Activated T-helper 17 cell treated with anti-CD3 and anti-CD28 coated beads, Interleukin-2, amount 50 U/mL, for 72 hours (primary cell): ENCODE measurements at places on chromosomes 1 and 21.

- ATAC-seq, result no peak
These were observed 29.2 kb downstream of the MAN1C1 start for GRCh38 chr1:25645637-25646400.

DNA sequence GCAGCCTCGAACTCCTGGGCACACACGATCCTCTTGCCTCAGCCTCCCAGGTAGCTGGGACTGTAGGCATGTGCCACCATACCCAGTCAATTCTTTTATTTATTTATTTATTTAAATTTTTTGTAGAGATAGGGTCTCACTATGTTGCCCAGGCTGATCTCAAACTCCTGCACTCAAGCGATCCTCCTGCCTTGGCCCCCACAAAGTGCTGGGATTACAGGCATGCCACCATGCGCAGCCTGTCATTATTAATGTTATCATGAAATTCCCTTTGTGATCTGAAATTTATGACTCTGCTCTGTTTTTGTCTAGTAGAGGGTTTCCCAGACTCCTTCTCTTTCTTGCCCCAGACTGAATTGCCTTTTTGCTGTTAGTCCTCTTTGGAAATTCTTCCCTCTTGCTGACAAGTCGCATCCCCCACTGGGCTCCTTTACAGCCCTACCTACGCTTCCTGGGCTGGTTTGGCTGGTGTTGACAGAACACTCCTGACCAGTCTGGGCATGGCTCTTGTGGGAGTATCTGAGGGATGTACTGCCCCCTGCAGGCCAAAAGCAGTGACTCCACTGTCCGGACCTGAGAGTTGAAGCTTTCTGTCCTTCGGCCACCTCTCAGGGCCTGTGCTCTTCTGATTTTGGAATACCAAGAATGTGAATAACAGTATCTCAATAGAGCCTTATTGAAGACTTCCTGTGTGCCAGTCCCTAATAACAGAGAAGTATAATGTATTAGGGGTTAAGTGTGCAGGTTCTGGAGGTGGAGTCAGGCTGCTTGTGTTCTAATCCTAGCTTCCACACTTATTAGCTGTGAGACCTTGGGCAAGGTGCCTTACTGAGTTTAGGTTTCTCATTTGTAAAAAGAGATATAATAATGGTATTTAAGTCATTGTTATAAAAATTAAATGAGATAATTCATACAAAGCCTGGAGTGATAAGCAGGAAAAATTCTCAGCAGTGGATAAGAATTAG lies 28.2 kb downstream of the TCEANC2 start:
- ATAC-seq, result peak; percentile 93

DNA sequence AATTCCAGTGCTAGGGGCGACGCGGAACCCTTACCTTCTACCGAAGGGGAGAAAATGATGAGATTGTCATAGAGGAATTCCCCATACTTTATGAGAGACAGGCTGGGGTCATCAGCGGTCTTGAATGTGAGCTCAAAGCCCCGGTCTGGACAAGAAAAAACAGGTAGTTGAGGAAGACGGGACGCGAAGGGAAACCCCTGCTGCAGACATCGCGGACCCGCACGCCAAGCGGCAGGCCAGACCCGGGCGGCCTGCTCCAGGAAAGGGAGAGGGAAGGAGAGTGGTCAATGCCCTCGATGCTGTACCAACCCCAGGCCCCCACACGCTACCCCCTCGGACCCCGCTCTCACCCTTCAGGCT lies 342 bp downstream of the DDOST start:
- ATAC-seq, result peak; percentile 0

GRCh38 chr1:46647611-46648010 lies 20.6 kb downstream of the ATPAF1 start:
- ATAC-seq, result peak; percentile 68

- no peak for ATAC-seq
These were observed 345.5 kb upstream of the DUSP10 start for GRCh38 chr1:222087221-222087920.

- ATAC-seq, result peak; percentile 6
These were observed 3.3 kb downstream of the MAPKAPK2 start for GRCh38 chr1:206687915-206688442.

- ATAC-seq, result peak; percentile 74
These were observed 55.8 kb upstream of the CLDN14 start for GRCh38 chr21:36535618-36536241.
